Urothelium cell line (cell line): ENCODE measurements at places on chromosomes 13 and 19.

DNA sequence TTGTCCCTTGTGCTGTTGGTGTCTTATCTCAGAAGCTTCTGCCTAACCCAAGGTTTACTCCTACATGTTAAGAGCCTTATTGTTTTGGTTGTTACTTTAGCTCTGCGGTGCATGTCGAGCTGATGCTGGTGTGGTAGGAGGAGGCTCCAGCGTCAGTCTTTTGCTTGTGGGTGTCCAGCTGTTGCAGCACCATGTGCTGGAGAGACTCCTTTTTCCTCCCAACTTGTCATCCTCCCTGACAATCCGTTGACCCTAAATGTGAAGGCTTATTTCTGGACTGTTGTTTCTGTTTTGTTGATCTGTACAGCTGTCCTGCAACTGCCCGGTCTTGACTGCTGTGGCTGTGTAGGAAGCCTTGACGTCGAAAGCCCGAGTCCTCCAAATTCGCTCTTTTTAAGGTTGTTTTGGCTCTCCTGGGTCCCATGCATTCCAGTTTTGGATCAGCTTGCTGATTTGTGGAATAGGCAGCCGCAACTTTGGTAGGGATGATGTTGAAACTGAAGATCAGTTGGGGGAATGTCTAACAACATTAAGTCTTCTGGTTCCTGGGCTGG, 15.3 kb downstream of the NAXD start:
- DNase-seq: no peak

GRCh38 chr13:105816994-105817393, 718.5 kb downstream of the EFNB2 start:
- DNase-seq: no peak

DNA sequence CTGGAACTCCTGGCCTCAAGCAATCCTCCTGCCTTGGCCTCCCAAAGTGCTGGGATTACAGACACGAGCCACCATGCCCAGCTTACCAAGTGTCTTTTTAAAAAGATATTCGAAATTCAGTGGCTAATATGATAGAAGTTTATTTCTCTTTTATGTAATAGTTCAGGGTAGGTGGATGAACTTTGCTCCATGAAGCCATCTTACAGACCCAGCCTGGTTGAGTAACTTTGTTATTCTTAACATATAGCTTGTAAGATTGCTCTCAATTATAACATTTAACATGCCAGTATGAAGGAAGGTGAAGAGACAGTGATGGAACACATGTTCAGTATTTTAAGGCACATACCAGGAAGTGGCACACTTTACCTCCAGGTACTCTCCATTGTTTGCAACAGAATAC, 42.4 kb downstream of the ZIC2 start:
- no peak for DNase-seq

- DNase-seq: no peak
These were observed 6.6 kb downstream of the ZNF599 start for GRCh38 chr19:34766386-34766785.

DNA sequence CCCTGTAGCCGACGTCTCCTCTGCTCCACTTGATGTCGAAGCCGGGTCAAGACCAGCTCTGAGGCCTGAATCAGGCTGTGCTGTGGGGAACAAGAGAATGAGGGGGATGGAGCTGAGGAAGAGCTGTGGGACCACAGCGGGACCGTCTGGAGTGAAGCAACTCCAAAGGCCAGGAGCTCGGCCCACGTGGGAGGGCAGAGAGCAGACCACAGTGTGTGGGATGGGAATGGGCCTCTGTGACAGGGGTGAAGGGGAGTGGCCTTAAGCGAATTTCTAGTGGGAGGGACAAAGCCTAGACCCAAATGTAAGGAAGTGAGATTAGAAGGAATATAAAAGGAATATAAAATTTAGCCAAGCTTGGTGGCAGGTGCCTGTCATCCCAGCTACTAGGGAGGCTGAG, 3.8 kb upstream of the SLC8A2 start:
- no peak for DNase-seq

DNA sequence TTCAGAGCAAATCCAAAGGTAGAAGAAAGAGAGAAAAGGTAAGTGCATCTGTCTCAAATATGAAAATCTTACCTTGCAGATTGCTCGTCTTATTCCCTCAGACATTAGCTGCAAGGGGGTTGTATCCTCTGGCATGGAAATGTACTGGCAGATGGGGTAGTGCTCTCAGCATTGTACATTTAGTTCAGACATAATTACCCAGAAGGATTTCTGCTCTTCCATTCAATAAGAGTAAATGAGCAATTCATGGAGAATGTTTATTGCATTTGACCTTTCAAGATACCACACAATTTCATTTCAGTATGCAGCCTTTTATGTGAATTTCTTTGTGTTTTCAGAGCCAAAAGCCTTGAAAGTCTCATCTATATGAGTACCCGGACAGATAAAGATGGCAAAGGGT, 63.8 kb downstream of the SCEL start:
- no peak for DNase-seq

GRCh38 chr13:33205804-33206221, 79.7 kb downstream of the STARD13 start:
- no peak for DNase-seq

- DNase-seq: no peak
These were observed 4.9 kb upstream of the TIMM50 start for GRCh38 chr19:39475748-39476147.

GRCh38 chr13:102620516-102620915, 23.7 kb downstream of the TPP2 start:
- no peak for DNase-seq

DNA sequence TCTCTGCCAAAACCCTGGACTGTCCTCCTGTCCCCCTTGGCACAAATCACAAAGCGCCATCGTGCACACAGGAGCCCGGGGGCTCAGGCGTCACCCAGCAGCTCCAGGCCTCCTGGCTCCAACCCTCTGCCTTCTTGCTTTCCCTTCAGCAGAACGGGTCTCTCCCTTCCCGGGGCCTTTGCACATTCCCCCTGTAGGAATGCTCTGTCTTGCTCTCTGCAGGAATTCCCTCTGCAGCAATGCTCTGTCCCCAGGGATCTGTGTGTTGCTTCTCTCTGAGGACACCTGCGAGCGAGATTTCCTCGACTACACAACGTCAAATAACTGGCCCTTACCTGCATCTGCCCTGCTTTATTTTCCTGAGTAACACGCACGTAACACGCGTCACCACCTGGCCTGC, 13.3 kb upstream of the RASA3 start:
- DNase-seq: no peak

DNA sequence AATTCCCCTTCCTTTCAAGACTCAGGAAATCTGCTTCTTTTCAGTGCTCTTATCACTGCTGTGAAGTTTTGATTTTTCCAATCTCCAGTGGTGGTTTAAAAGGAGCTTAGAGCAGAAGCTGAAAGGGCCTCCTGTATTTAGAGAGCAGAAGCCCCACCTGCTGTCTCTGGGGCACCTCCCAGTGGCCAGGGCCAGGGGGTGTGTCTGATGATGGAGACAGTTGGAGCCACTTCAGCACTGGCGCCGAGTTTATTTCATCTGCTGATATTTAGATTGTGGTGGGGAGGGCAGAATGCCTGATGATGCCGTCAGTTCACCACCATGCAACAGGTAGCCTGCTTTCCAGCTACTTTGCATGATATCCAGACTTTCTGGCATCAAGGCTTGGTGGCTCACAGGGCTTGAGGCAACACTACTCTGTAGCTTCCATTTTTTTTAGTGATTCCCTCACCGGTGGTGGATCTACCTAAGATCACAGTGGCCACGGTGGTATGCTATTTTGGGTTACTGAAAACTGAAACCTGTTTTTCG, 371.9 kb downstream of the KCNRG start:
- no peak for DNase-seq

- no peak for DNase-seq
These were observed 5.0 kb downstream of the RNF113B start for GRCh38 chr13:98171900-98172589.

DNA sequence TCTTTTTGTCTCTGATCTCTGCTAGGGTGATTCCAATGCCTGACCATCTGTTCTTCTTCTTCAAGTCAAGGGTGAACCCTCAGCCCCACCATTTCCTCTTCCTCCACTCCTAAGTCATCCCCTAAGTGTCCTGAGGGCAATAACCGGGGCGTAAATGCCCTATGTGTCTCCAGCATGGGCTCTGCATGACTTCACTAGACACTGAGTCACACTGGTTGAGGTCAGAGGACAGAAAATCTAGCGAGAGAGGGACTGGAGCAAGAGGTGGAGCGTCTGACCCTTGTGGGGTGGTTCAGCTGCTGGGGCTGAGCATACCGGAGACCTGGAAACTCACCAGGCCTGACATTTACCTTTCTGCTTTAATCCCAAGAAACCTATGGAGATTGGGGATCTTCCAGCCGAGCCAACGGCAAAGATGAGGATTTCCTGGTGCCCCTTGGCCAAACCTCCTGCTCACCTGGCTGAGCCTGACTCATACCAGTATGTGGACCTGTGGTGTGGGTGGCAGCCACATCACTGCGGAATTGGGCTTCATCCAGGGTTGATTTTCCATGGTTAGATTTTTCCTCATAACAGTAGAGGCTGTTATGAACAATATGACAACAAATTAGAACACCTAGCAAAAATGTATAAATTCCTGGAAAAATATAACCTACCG, 26.9 kb downstream of the SCGB2B2 start:
- DNase-seq: peak; percentile 14

DNA sequence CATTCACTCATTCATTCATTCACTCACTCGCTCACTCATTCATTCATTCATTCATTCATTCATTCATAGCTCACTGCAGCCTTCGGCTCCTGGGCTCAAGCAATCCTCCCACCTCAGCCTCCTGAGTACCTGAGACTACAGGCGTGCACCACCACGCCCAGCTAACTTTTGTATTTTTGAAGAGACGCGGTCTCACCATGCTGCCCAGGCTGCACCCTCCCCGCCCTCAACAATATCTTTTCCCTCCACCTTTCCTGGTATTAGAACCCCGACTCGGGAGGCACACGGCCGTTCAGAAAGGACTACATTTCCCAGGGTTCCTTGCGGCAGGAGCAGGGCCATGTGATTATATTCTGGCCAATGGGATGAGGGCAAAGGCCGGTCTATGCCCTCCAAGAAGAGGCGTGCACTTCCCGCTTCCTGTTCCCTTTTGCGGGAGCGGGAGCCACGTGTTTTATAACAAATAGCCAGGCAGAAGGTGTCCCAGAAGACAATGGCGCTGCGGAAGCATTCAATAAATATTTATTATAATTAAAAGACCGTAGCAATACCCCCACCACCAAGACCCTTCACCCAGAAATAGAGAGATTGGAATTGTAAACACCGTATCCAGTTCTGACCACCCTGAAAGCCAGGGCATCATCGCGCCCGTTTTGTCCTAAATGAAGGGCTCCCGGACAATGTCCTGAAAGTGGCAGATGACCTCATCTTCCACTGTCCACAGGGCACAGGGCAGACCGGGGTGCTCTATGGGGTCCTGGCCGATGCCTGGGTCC, 15.9 kb downstream of the TICAM1 start:
- peak; percentile 88 for DNase-seq

DNA sequence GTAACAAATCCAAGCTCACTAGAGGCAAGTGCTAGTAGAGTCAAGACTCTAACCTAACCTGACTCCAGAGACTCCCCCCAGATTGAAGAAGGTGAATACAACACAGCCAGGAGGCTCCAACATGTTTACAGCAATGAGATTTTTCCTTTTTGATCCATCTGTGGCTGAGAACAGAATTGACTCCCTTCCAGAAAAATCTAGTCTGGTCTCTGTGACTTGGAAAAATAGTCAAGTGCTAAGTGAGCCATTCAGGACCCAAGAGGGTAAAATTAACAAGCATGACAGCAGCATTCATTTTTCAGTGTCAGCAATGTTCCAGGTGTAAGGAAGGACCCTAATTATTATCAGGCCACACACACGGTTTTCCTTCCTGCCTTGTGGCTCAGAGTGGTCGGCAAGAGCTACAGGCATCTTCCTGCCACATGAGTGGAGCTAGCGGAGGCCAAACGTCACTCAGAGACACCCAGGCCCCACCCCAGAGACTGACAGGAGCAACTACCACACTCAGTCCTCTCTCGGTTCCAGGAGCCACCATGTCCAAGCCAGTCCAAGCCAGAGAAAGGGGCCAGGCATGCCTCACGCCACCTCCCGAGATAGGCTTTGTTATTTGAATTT, 395.1 kb downstream of the FOXO1 start:
- DNase-seq: no peak

GRCh38 chr19:28483197-28483596, 729.8 kb downstream of the UQCRFS1 start:
- DNase-seq: no peak

DNA sequence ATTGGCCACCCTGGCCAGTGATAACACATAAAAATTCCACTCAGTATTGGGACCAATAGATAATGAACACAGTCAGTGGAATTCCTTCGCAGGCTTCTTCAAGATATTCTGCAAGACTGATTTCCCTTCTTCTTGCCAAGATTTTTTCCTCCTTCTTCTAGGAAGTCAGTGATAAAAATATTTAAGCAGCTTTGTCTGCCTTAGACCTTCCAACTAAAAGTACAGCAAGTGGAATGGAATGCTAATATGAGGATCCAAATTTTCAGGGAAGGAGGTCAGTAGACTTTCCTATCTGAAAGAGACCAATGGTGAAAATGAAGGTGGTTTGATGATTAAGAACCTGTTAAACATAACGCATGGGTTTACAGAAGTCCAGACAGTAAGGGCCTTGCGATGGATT, 9.6 kb downstream of the STARD13 start:
- no peak for DNase-seq

- DNase-seq: peak; percentile 50
These were observed 31.3 kb upstream of the ISYNA1 start for GRCh38 chr19:18469069-18469846.

GRCh38 chr19:45994456-45994997, 740 bp upstream of the CCDC61 start:
- no peak for DNase-seq

DNA sequence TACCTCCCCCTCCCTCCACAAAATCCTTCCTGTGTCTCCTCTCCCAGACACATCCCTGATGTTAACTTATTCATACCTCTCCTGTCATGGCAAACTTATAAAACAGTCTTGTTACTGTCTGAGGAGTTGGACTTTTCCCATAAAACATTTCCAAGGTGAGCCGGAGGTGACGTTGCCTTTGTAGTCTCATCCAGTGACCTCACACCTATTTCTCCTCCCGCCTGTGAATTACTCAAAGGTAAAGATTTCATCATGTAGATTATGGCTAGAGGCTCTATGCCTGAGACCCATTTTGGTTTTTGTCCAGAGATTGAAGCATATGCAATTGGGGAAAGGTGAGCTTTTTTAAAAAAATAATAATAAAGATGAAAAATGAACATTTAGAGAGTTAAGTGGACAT, 529.0 kb downstream of the MYO16 start:
- DNase-seq: no peak

DNA sequence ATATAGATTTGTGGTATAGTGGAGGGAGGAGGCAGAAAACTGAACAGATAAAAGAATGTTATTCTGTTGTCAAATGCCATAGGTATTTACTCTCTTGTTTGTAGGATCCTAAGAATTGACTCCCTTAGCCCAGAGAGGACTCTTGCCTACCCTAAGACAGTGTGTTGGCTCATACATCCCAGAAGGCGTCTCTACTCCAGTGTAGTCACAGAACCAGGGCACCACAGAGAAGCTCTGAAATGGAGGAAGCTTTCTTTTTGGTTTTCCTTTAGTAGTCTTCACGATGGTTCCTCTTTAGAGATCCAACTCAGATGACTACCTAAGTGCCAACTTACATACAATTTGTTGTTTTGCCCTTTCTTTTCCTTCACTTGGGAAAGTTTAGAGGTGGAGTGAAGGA, 14.0 kb downstream of the GPR183 start:
- DNase-seq: no peak

- no peak for DNase-seq
These were observed 960 bp upstream of the GSX1 start for GRCh38 chr13:27791146-27791900.
